ENCODE measurements at places on chromosomes 7 and 10.

- DNase-seq, result no peak
Measured at GRCh38 chr10:79444199-79445119, 965 bp downstream of the ZCCHC24 start.

- DNase-seq, result no peak
Measured at GRCh38 chr7:150945853-150946420, 32.2 kb downstream of the KCNH2 start.

- DNase-seq, result no peak
Measured at GRCh38 chr10:28993056-28993455, 295.8 kb upstream of the LYZL1 start.

DNA sequence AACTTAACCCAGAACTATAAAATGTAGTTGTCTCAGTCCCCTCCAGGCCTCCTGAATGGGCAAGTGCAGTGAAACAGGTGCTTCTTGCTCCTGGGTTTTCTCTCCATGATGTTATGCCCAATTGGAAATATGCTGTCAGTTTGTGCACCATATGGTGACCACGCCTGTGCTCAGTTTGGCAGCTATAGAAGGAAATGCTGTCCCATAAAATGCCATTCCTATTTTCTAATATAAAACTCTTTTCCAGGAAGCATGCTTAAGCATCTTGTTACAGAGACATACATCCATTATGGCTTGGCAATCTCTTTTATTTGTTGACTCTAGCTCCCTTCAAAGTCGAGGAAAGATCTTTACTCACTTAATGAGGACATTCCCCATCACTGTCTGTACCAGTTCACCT is 45.2 kb downstream of the FGFBP3 start:
- DNase-seq, result no peak

Measured in epithelial cell of prostate (primary cell).